Stimulated activated CD8-positive, alpha-beta memory T cell treated with anti-CD3 and anti-CD28 coated beads, Interleukin-4, amount 100 ng/mL, for 4 hours (primary cell): ENCODE measurements at places on chromosomes 16 and 17.

GRCh38 chr16:51031598-51031997 is 119.5 kb downstream of the SALL1 start:
- no peak for DNase-seq

DNA sequence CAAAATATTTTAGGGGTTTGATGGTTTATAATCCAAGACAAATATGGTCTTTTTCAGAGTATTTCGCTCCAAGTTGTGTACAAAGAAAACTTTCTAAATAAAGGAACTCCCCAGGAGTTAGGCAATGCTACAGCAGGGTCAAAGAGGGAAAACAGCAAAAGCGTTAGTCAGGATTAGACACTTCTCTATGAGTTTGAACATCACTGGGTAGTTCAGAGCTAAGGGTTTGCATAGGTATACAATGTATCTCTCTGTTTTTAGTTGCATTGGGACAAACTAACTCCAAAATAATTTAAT is 34.8 kb downstream of the FAM20A start:
- DNase-seq, result no peak

GRCh38 chr17:65102788-65103187 is 34.4 kb upstream of the RGS9 start:
- no peak for DNase-seq

DNA sequence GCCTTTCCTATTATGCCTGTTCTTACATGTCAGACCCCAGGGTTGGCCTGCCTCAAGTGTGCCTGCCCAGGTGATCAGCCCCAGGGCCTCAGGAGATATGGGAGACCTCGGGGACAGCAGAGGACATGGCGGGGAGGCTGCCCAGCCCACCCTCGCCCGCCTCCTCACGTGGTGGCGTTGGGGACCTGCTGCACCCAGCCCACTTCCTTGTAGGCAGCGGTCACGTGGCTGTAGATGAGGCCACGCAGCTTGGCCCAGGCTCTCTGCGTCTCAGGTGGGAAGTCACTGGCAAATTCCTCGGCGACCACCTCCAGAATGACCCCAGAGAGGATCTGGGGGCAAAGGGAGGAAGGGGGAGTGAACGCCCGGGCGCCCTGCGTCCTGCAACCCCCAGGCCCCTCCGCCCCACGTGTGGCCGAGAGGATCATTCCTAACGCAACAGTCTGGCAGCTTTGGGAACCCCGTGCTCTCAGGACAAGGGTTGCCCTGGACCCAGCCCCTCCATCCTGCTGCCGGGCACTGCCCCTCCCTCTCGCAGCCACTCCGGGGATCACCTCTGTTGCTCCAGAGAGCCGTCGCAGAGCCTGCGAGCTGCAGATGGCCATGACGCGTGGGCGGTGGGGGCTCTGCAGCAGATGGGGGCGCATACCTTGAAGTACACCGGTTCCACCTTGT is 6.6 kb downstream of the CYGB start:
- no peak for DNase-seq

DNA sequence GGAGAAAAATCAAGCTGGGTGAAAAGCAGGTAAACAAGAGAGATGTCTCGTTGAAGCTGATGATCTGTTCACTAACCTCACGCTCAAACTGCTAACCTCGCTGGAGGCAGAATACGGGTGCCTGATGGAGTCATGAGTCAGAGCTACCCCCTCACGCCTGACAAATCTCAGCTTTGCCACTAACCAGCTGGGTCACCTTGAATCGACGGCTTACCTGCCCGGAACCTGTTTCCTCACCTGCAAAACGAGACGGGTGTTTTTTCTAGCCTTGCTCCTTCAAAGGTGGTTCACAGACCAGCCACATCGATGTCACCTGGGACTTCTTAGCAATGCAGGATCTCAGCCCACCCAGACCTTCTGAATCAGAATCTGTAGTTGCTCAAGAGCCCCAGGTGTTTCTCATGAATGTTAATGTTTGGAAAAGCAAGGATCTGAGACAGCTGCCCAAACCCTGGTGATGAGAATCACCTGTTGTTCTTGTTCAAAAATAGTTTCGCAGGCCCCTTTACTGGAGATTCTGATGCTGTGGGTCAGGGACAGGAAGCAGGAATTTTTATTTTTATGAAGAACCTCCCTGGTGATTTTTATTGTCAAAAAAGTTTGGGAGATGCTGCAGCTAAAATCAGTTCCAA is 56.9 kb downstream of the MARCHF10 start:
- DNase-seq, result no peak

- DNase-seq, result no peak
These were observed 302.7 kb downstream of the MAF start for GRCh38 chr16:79297805-79298204.

DNA sequence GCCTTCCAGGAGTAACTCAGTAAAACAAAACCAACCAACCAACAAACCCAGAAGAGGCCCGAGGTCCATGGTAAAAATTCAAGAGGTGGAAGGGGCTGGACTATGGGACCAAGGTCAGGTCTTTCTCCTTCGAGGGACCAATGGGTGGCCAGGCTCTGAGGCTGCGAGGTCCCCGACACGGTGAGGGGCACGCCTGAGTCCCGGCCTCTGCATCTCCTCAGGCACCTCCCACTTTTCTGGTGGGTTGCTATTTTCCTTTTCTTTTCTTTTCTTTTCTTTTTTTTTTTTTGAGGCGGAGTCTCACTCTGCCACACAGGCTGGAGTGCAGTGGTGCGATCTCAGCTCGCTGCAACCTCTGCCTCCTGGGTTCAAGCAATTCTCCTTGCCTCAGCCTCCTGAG is 18.0 kb downstream of the CD7 start:
- no peak for DNase-seq

GRCh38 chr17:2571523-2572303 is 21.7 kb upstream of the PAFAH1B1 start:
- no peak for DNase-seq

- DNase-seq, result no peak
These were observed 9.6 kb upstream of the EIF1 start for GRCh38 chr17:41678907-41679739.

DNA sequence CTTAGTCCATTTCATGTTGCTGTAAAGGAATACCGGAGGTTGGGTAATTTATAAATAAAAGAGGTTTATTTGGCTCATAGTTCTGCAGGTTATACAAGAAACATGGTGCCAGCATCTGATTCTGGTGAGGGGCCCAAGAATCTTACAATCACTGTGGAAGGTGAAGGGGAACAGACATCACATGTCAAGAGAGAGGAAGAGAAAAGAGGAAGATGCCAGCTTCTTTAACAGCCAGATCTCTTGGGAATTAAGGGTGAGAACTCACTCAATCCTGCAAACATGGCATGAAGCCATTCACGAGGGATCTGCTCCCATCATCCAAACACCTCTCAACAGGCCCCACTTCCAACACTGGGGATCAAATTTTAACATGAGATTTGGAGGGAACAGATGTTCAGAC is 49.5 kb downstream of the BMERB1 start:
- DNase-seq, result no peak

DNA sequence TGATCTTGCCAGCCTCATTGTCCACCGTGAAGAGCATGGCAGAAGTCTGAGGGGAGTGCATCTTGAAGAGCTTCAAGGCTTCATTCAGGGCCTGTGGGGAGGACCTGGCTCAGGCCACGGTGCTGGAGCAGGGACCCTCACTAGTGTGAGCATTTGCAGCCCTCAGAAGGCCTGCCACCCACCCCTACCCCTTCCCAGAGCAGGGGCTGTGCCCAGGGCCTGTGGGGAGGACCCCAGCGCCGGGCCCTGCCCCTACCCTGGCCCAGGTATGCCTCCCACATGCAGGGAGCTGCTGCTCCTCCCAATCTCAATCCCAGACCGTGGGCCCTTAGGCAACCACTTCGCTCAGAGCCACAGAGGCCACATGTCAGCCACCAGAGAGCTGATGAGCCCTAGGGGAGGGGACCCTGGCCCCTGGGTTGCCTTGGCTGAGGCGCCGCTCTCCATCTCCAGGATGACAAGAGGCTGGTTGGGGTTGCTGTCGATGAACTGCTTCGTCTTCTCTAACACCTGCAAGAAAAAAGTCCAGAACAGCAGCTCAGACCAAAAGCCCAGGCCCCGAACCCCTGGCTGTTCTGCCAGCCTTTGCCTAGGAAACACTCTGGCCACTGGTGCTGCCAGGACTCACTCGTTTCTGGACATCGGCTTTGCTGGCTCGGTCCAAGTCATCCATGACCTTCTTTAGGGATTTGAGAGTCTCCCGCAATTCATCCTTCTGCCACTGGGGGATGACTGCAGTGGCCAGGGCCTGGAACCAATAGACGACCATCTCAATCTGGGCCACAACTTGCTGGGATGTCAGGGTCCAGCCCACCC is 1.8 kb upstream of the EXOSC6 start:
- DNase-seq, result no peak

GRCh38 chr16:9169094-9169493 is 77.7 kb downstream of the HAPSTR1 start:
- DNase-seq, result no peak

- DNase-seq, result no peak
These were observed 62.2 kb downstream of the UTP18 start for GRCh38 chr17:51322390-51323029.

DNA sequence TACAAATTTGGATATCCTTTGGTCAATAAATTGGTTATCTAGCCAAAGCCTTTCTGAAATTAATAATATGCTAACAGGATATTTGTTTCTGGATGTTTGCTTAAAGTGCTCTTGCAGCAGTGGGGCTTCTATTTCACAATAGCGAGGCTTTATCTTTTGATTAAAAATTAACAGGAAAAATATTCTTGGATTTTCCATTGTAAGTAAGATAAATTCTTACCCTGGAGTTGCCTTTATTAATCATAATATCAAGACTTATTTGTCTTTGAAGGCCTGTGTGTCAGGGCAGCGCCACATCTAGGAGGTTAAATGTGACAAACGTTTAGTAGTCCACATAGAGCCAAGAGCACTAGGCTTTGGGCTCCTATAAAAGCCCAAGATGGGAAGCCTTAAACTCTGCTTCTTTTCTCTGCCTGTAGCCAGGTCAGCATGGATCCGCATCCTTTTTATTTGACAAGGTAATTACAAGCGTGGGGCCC is 5.3 kb downstream of the TMEM97 start:
- no peak for DNase-seq

- no peak for DNase-seq
These were observed 20.4 kb downstream of the NFE2L1 start for GRCh38 chr17:48068491-48068961.

DNA sequence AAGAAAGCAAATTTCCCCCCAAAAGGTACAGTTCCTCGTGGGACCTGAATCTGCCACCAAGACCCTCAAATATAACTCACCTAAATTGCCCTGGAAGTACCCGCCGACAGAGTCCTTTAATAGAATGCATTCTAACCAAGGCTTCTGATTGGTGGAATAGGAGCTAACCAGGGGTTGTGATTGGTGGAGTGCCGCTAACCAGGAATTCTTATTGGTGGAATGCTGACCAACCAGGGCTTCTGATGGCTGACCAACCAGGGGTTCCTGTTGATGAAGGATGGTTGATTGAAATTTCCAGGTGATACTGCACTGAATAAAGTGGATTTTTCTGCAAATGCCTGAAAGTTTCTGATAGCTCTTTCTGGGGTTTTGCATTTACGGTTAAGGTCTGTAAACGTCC is 6.5 kb downstream of the TFAP4 start:
- no peak for DNase-seq

- DNase-seq, result no peak
These were observed 11.8 kb upstream of the KAT7 start for GRCh38 chr17:49776551-49777300.

- DNase-seq, result no peak
These were observed 221.7 kb downstream of the RPTOR start for GRCh38 chr17:80766290-80766855.

DNA sequence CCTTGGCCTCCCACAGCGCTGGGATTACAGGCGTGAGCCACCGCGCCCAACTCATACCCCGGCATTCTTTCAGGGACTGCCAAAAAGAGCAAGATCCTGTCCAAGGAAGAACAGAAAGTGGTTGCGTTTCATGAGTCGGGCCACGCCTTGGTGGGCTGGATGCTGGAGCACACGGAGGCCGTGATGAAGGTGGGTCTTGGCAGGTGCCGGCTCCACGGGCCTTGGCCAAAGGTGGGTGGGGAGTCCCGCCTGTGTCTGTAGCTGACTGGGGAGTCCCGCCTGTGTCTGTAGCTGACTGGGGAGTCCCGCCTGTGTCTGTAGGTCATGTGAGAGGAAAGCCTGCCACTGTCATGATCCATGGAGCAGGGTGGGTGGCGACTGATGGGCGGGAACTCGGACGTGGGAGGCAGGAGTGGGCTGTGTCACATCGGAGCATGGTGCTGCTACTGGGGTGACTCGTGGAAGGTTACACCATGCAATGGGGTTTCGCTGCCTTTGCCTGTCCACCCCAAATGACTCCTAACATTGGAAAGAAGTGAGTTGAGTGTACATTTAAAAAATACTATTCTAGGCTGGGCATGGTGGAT is 10.0 kb upstream of the RPL13 start:
- DNase-seq, result no peak

DNA sequence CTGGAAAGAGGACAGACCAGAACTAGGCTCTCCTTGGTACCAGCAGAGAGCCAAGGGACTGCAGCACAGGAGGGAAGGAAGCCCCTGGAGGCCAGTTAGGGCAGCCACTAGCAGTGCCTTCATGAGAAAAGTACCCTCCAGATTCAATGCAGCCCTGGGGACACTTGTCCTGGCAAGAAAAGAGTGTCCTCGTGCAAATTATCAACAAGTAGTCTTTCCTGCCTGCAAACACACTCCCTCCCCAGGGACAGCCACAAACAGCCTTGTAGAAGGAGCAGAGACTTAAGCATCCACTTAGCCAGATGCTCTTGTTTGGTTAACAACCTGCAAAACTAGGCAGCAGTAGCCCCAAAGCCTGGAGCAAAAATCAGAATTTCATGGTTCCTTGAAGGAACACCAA is 24.3 kb downstream of the CENPV start:
- no peak for DNase-seq

GRCh38 chr16:55565086-55565485 is 1.4 kb upstream of the CAPNS2 start:
- no peak for DNase-seq

- no peak for DNase-seq
These were observed 37.3 kb downstream of the SEC14L1 start for GRCh38 chr17:77178050-77178449.

DNA sequence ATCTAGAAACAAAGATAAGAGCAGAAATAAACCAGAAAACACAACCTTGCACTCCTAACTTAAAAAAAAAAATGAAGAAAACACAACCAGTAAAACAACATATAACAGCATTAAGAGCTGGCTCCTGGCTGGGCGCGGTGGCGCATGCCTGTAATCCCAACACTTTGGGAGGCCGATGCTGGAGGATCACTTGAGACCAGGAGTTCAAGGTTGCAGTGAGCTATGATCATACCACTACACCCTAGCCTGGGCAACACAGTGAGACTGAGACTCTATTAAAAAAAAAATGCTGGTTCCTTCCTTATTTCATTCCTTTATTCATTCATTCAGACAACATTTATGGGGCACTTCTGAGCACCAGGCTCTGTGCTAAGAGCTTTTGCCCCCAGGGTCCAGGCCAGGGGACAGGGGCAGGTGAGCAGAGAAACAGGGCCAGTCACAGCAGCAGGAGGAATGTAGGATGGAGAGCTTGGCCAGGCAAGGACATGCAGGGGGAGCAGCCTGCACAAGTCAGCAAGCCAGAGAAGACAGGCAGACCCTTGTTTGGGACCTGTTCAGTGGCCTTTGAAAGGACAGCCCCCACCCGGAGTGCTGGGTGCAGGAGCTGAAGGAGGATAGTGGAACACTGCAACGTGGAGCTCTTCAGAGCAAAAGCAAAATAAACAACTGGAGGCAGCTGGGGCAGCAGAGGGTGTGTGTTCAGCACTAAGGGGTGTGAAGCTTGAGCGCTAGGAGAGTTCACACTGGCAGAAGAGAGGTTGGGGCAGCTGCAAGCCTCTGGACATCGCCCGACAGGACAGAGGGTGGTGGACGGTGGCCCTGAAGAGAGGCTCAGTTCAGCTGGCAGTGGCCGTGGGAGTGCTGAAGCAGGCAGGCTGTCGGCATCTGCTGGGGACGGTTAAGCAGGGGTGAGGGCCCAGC is 2.6 kb downstream of the STH start:
- no peak for DNase-seq

- no peak for DNase-seq
These were observed 7.6 kb downstream of the PITPNM3 start for GRCh38 chr17:6548578-6549330.
